ENCODE measurements at places on chromosomes 7 and 10. TPM values are rescaled to one million over a fixed set of nuclear protein-coding genes. Genes with fewer than 3 reads are reported as not detected.

GRCh38 chr10:34206078-34206934, 608.8 kb downstream of the PARD3 start:
- no peak for DNase-seq

DNA sequence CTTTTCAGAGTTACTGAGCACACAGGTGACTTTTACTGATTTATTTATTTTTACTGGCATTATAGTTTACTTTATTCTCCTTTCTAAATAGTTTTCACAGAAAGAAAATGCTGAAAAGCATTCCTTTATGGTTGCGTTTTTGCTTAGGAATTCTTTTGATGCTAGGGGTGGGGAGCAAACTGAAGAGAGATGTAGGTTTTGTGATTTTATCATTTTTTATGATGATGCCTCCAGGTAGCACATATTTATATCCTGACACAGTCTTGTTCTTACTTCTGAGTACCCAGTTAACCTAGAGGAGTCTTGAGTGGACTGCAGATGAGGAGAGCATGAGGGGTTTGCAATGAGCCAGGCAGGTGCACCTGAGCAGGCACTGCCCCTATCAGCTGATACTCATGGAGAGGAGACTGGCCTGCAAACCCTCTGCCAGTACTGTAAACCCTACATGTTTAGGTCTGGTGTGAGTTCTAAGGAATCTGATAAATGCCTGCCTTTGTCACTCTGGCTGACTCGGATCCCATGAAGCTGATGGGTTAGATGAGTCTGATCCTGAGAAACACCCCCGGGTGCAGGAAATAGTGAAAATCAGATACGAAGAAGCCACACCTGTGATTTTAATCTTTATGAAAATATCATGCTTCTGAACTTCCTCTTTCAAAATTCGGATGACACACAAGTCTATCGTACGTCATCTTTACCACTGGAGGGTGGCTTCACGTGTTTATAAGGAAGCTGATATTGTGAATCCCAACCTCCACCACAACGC, 302.9 kb downstream of the WDR37 start:
- DNase-seq = peak; percentile 42

GRCh38 chr10:52853704-52854103, 81.1 kb upstream of the MBL2 start:
- no peak for DNase-seq

GRCh38 chr7:18644981-18645380, 149.4 kb downstream of the HDAC9 start:
- no peak for DNase-seq

- DNase-seq = no peak
Measured at GRCh38 chr7:44755698-44756627, 7.3 kb downstream of the ZMIZ2 start.

DNA sequence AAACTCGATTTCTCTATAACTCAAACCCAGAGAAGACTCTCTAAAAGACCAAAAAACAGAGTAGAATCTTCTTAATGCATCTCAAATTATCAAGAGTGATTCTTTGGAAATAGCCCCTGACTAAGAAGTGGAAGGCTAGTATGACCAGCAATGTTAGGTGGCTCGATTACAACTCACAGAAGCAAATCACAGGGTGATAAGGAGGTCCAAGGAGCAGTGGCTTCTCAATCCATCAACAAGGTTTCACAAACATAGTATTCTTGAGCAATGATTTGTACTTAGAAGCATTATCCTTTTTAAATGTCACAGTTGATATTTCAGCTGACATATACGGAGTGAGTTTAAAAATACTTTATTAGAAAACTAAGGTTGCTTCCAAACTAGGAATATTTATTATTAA, 127.7 kb downstream of the CNOT4 start:
- DNase-seq = no peak

DNA sequence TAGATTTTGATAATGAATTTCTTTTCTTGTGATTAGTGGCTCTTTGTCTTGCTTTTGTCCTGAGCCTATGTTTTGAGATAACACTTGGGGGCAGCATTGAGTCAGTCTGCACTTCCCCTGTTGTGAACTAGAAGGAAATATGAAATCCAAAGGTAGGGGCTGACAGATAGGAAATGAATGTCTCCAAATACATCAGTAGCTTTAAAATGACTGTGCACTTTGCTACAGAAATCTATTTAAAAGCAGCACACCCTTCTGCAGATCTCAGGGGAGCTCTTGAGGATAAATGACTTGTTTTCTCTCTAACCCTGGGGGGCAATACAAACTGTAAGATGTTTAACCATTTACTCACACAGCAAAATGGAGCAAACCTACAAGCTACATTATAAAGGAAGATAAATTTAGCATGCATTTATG, 176.0 kb upstream of the MYO3A start:
- DNase-seq = peak; percentile 42

DNA sequence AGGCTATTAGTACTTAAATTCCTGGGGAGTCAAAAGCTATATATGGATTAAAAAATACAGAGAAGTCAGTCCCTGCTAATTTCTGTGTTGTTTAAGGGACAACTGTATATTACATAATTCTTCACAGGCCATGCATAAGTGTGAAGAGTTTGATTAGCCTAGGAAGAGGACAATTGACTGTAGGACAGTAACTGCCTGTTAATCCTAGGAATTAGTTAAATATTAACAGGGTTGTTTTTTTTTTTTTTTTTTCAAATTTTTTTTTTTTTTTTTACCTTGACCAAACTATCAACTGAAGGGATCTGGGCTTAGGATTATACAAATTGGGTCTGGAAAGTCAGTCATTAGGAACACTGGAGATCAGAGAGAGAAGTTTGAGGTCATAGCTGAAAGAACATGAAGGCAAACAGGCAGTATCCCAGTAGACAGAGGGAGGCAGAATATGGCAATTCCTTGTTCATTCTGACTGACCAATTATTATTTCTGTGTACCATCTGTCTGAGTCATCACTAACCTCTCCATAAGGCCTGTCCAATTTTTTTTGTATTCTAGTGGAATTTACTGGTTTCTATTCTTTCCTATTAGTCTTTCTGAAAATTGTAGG, 1139.2 kb downstream of the SORCS1 start:
- no peak for DNase-seq

LRMDA gene
- total RNA-seq = 18.5 TPM

VWDE gene
- 0.70 TPM for total RNA-seq

DNA sequence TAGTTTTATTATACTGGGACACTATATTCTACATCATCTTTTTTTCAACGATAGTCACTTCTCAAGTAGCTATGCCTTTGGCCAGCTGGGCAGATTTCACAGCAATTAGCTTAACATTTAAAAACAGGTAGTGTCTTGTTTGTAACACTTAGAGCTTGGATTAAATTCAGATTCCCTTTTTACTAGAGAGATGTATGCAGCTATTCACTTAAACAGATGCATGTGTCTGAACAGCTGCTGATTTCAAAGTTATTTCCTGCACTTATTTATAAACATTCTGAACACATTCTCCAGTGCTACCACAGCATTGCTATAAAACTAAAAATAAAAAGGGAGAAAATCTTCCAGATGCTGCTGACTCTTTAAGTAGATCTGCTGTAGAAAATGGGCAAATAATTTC, 637.2 kb downstream of the POM121L12 start:
- no peak for DNase-seq

DNA sequence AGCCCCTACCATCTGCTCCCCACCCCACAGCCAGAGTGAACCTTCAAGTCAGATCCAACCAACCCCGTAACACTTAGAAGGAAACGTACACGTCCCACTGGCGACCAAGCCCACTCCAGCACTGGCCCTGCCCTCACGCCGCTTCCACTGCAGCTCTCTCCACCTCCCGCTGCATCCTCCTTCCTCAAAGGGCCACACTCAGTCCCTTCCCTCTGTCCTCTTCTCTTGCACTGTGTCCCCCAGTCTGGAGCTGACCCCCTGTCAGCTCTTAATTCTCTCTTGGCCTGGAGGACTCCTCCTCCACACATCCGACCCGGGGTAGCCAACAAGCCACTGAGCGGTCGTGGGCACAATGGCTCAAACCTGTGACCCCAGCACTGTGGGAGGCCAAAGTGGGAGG, 85.8 kb downstream of the PROSER2 start:
- DNase-seq = no peak

GRCh38 chr7:141752634-141753033, 11.3 kb upstream of the TAS2R3 start:
- no peak for DNase-seq

OGDHL gene
- total RNA-seq = 21.4 TPM

DNA sequence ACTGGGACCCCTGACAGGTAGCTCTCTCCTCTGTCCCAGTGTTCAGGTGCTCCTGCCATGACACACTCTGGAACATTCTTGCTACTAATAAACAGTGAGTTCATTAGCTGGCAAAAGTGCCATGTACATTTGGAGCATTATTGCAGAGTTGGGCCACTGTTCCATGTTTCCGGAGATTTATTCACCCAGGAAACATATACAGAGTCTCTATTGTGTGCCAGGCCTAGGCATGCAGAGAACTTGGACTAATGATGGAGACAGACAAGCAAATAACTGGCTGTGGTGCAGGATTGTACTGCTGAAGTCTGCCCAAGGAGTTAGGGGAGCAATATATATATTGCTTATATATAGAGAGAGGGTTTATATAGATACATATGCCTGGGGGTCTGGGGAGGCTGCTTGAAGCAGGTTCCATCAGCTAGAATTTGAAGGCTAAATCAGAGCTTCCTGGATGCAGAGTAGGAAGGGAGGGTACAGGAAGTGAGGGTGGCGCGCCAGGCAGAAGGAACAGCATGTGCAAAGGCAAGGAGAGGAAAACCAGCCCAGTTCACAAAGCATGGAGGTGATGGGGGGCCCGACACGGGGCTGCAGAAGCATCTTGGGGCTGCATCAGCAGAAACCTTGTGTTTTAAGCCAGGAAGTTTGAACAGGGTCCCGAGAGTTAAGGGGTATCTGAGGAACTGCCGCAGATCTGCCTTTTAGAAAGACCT, 22.7 kb upstream of the EEPD1 start:
- DNase-seq = no peak

- DNase-seq = peak; percentile 54
Measured at GRCh38 chr10:64116707-64117106, 595.5 kb downstream of the REEP3 start.

- no peak for DNase-seq
Measured at GRCh38 chr7:5477723-5478531, 54.3 kb upstream of the TNRC18 start.

ARMS2 gene
- total RNA-seq = not detected

- DNase-seq = no peak
Measured at GRCh38 chr10:100913470-100913865, 705 bp downstream of the SLF2 start.

DNA sequence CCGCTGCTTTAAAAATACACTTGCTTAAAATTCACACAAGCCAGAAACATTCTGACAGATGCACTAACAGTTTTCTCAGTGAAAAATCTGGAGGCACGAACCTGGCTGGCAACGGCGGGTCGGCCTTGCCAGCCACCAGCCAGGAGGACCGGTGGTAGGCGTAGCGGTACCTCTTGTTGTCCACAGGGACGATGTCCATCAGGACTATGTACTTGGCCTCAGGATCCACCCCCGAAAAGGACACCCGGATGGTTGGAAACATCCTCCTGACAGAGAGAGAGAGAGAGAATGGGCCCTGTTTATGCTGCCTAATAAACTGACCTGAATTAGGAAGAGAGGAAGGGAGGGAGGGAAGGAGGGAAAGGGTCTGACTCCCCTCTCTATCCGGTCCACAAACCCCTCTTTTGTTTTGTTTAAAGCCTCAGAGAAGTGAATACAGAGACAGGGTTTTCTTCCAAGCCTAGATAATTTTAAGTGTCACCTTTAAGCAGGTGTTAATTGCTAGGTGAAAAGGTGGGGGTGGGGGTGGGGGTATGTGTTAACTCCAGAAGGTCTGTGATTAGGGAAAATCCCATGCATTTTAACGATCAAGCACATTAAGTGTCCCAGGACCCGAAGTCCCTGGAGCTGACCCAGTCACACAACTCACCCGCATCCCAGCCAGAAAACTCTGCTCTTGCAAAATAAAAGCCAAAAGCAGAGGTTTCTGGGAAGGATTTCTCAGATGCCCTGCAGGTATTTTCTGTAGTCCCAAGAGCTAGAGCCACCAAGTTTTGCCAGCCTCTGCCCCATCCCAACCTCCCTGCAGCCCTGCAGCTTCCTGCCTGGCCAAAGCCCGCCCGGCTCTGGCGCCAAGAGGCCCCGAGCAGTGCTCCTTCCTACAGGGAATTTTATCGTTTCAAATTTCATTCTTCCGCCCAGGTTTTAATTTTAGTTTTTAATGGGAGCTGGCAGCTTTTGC, 5.0 kb downstream of the TBX20 start:
- DNase-seq = no peak
